Sigmoid colon (tissue), 7 donors: ENCODE measurements at places on chromosomes 1 and 21. TPM values are rescaled to one million over a fixed set of nuclear protein-coding genes. Genes with fewer than 3 reads are reported as not detected.

- no peaks in the 10 kb centered on the region for H3K36me3 ChIP-seq
- no peak overlapping the region for H3K4me3 ChIP-seq
- H3K4me1 ChIP-seq, result no peaks in the 10 kb centered on the region
- H3K27ac ChIP-seq, result no peak overlapping the region
- no peak for DNase-seq
These were observed 40.9 kb downstream of the TNFRSF9 start for GRCh38 chr1:7899741-7900140.

Gene TSPAN2
- total RNA-seq, result 102 TPM

DNA sequence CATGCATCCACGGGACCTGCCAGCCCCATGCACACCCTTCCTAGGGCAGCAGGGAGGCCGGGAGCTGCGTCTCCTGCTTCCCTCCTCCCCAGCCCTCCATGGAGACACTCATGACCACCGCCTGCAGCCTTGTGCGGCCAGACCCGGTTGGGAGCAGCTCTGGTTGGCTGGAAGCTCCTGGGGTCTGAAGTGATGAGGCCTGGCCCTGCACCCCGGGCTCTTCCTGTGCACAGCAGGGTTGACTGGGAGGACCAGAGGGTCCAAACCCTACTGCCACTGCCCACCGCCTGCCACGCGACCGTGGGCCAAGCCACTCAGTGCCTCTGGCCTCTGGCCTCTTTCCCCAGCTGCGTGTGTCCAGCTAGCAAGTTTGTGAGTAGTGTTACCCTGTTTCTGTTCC lies 111.1 kb upstream of the COL6A1 start:
- H3K27me3 ChIP-seq, result no peaks in the 10 kb centered on the region
- no peaks in the 10 kb centered on the region for H3K36me3 ChIP-seq
- DNase-seq, result peak; percentile 39
- no peak overlapping the region for H3K27ac ChIP-seq

DNA sequence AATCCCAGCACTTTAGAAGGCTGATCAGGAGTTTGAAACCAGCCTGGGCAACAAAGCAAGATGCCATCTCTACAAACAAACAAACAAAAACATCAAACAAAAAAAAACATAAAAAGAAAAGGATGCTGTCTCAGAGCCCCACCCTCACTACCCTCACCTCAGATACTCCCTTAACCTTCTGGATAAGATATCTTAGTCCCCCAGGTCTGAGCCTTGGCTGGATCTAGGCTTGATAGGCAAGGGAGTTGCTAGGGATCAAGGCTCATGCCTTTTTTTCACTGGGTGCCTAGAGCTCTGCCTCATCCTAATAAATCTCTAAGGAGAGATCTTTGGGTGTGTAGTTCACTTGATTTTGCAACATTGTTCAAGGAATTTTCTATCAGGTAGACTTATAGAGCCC lies 7.4 kb downstream of the HDAC1 start:
- peaks cover 7% of the 10 kb centered on the region for H3K36me3 ChIP-seq
- no peaks in the 10 kb centered on the region for H3K27me3 ChIP-seq
- H3K27ac ChIP-seq, result no peak overlapping the region
- H3K4me3 ChIP-seq, result no peak overlapping the region
- DNase-seq, result no peak

DNA sequence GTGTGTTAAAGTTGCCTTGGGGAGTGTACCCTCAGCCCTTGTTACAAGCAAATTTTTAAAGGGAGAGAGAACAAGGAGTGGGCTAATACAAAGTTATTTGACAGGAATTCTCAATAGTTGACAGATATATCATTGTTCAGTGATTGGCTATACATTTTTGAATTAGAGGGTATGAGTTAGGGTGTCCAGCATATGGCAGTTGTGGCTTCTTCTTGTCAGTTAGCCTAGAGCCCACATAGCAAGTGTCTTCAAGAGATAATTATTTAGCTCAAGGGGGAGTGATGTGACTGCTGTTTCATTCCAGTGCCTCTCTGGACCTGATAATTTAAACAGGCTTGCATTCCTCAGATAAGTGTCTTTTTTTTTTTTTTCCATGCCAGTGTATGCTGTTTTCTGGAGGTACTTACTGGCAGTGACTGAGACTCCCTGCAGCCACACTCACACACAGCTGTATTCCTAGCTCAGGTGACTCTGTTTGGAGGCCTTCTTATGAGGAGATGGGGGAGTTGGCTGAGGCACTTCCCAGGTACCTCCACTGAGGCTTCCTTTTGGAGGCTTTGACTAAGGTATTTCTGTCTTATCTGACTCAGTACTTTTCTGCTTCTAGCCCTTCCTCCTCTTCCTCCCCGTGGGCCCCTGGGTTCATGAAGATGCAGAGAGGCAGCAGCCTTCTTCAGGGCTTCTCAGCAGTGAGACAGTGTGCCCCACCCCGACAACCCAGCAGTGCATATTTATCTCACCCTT lies 32.3 kb downstream of the IVNS1ABP start:
- DNase-seq, result no peak
- H3K4me1 ChIP-seq, result peaks cover 11% of the 10 kb centered on the region
- H3K27ac ChIP-seq, result no peak overlapping the region
- no peaks in the 10 kb centered on the region for H3K27me3 ChIP-seq
- H3K4me3 ChIP-seq, result no peak overlapping the region

DNA sequence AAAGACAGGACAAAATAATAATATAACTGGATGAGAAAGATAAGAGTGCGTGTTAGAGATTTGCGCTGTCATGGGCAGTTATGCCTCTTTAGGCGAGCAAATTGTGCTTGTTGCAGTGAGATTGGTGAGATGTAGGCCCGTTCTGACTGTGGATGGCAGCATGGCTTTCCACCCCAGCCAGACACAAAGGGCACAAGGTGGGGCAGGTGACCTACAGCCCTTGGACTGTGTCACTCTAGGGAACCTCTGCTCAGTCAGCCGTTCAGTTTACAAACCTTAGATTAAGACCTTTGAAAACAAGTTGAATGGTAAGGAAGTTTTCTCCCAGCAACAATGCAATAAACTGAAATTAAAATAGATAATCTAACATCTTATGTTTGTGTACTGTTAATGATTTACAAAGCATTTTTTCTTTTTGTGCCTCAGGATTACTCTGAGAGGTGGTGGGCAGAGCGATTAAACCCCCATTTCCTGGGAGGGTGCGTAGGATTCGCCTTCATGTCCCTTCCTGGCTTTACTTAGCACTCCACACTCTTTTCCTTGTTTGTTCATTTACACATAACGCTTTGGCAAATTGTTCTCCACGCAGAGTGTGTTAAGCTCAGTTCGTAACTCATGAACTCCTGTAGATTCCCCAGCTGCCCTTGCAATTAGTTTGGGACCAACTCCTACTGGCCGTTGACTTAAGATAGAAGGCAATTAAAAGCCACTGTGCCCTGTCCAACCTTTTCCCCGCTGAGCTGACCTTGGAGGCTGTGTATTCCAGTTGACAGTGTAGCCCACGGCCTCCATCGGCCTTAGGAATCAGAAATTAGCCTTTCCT lies 58.1 kb upstream of the IGSF5 start:
- no peak overlapping the region for H3K4me3 ChIP-seq
- DNase-seq, result no peak
- no peaks in the 10 kb centered on the region for H3K36me3 ChIP-seq
- H3K27ac ChIP-seq, result no peak overlapping the region
- peaks cover 5% of the 10 kb centered on the region for H3K4me1 ChIP-seq
- no peaks in the 10 kb centered on the region for H3K27me3 ChIP-seq

Gene C1orf226
- 8.2 TPM for total RNA-seq

GRCh38 chr1:210372931-210373627 lies 44.4 kb downstream of the HHAT start:
- no peak overlapping the region for H3K4me3 ChIP-seq
- H3K4me1 ChIP-seq, result no peaks in the 10 kb centered on the region
- H3K27ac ChIP-seq, result no peak overlapping the region
- no peaks in the 10 kb centered on the region for H3K27me3 ChIP-seq
- H3K36me3 ChIP-seq, result no peaks in the 10 kb centered on the region
- no peak for DNase-seq

DNA sequence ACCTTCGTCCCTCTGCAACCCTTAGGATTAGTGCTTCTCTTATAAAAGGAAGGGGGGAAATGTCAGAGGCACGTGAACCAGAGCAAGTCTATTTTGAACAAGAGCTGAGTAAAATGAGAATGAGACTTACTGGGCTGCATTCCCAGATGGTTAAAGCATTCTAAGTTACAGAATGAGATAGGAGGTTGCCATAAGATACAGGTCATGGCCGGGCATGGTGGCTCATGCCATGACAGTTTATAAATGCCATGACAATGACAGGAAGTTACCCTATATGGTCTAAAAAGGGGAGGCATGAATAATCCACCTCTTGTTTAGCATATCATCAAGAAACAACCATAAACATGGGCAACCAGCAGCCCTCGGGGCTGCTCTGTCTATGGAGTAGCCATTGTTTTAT lies 2.5 kb upstream of the AQP10 start:
- no peak overlapping the region for H3K27ac ChIP-seq
- H3K36me3 ChIP-seq, result no peaks in the 10 kb centered on the region
- no peaks in the 10 kb centered on the region for H3K4me1 ChIP-seq
- DNase-seq, result no peak
- H3K27me3 ChIP-seq, result no peaks in the 10 kb centered on the region
- no peak overlapping the region for H3K4me3 ChIP-seq

Gene ALPL
- 0.49 TPM for total RNA-seq

Gene TRNP1
- total RNA-seq, result 16.4 TPM

GRCh38 chr1:169452921-169453320 lies 25.6 kb upstream of the CCDC181 start:
- DNase-seq, result no peak
- no peaks in the 10 kb centered on the region for H3K36me3 ChIP-seq
- H3K27me3 ChIP-seq, result no peaks in the 10 kb centered on the region

GRCh38 chr21:44583089-44583799 lies 2.8 kb upstream of the KRTAP10-5 start:
- no peaks in the 10 kb centered on the region for H3K4me1 ChIP-seq
- peaks cover 30% of the 10 kb centered on the region for H3K27me3 ChIP-seq
- H3K36me3 ChIP-seq, result no peaks in the 10 kb centered on the region
- no peak for DNase-seq
- no peak overlapping the region for H3K4me3 ChIP-seq

DNA sequence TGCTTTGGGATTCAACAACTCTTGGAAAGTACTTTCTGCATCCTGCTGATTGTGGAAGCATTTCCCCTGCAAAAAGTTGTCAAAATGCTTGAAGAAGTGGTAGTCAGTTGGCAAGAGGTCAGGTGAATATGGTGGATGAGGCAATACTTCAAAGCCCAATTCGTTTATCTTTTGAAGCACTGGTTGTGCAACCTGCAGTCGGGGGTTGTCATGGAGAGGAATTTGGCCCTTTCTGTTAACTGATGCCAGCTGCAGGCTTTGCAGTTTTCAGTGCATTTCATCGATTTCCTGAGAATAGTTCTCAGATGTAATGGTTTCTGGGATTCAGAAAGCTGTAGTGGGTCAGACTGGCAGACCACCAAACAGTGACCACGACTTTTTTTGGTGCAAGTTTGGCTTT lies 47.6 kb upstream of the GJA5 start:
- H3K36me3 ChIP-seq, result no peaks in the 10 kb centered on the region
- H3K27ac ChIP-seq, result no peak overlapping the region
- DNase-seq, result no peak
- H3K27me3 ChIP-seq, result no peaks in the 10 kb centered on the region
- H3K4me3 ChIP-seq, result no peak overlapping the region

DNA sequence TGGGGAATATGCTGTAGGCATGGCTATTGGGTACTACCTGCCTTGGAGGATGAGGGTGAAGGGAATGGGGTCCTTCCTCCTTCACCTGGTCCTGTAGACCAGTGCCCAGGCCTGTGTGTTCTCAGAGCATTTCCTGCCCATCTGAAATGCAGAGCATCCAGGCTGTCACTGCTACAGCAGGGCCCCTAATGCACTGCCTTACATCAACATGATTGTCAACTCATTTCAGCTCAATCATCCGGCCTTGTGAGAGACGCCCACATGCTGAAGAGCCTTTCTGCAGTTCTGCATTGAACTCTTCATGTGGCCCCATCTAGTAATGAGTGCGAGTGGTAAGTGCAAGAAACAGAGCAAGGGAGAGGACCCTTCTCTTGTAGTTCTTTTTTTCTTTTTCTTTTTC lies 39.8 kb upstream of the SRP9 start:
- H3K27ac ChIP-seq, result no peak overlapping the region
- no peak overlapping the region for H3K4me3 ChIP-seq
- no peaks in the 10 kb centered on the region for H3K27me3 ChIP-seq
- DNase-seq, result no peak
- no peaks in the 10 kb centered on the region for H3K36me3 ChIP-seq

- no peaks in the 10 kb centered on the region for H3K36me3 ChIP-seq
- H3K27me3 ChIP-seq, result no peaks in the 10 kb centered on the region
- DNase-seq, result no peak
- H3K4me1 ChIP-seq, result no peaks in the 10 kb centered on the region
These were observed 68.6 kb downstream of the SIPA1L2 start for GRCh38 chr1:232561381-232561780.

- no peak for DNase-seq
- H3K36me3 ChIP-seq, result no peaks in the 10 kb centered on the region
- H3K4me3 ChIP-seq, result no peak overlapping the region
These were observed 151.1 kb downstream of the ZNF281 start for GRCh38 chr1:200258447-200259375.

Gene CRNN
- total RNA-seq, result not detected

DNA sequence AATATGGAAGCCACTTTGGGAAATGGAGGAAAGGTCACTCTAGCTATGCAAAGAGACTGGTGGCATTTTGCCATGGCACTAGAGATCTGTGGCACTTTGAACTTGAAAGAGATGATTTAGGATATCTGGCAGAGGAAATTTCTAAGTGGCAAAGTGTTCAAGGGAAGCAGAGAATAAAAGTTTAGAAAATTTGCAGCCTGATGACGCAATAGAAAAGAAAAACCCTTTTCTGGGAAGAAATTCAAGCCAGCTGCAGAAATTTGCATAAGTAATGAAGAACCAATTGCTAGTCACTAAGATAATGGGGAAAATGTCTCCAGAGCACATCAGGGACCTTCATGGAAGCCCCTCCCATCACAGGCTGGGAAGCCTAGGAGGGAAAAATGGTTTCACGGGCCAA lies 191.1 kb upstream of the B3GALT2 start:
- no peaks in the 10 kb centered on the region for H3K4me1 ChIP-seq
- H3K4me3 ChIP-seq, result no peak overlapping the region
- no peaks in the 10 kb centered on the region for H3K36me3 ChIP-seq

- no peaks in the 10 kb centered on the region for H3K36me3 ChIP-seq
- H3K27me3 ChIP-seq, result peaks cover 11% of the 10 kb centered on the region
- DNase-seq, result no peak
These were observed 4.4 kb upstream of the LGR6 start for GRCh38 chr1:202189001-202189790.

DNA sequence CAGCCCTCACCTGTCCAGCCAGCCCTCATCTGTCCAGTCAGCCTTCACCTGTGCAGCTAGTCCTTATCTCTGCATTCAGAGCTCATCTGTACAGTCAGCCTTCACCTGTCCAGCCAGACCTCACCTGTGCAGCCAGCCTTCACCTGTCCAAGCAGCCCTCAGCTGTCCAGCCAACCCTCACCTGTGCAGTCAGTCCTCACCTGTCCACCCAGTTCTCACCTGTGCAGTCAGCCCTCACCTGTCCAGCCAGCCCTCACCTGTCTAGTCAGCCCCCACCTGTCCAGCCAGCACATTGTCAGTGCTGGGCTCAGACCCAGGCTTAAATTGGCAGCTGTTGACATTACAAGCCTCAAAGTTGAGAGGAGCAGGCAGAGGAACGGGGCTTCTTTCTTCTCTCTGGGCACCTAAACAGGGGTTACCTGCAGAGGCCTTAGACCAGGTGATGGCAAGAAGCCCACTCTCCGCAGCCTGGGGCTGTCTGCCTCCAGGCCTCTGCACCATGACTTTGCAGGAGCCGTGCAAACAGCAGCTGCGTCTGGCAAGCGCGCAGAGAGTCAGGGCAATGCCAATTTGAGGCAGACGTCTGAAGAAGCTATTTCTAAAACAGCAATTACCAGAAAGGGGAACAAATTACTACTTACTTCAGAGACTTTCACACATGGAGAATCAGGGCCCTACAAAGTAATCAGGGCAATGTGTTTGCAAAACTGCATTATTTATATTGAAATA lies 506.1 kb downstream of the NPHP4 start:
- H3K27ac ChIP-seq, result no peak overlapping the region
- DNase-seq, result no peak
- no peak overlapping the region for H3K4me3 ChIP-seq
- peaks cover 42% of the 10 kb centered on the region for H3K27me3 ChIP-seq
- H3K36me3 ChIP-seq, result no peaks in the 10 kb centered on the region
